WERI-Rb-1 (cell line): ENCODE measurements at places on chromosomes 12 and 14.

- no peak for DNase-seq
Measured at GRCh38 chr12:69986114-69986513, 161.1 kb downstream of the MYRFL start.

GRCh38 chr14:71733210-71733883 lies 198.9 kb upstream of the RGS6 start:
- DNase-seq: no peak

GRCh38 chr12:45833401-45833800 lies 103.9 kb downstream of the ARID2 start:
- DNase-seq: no peak

DNA sequence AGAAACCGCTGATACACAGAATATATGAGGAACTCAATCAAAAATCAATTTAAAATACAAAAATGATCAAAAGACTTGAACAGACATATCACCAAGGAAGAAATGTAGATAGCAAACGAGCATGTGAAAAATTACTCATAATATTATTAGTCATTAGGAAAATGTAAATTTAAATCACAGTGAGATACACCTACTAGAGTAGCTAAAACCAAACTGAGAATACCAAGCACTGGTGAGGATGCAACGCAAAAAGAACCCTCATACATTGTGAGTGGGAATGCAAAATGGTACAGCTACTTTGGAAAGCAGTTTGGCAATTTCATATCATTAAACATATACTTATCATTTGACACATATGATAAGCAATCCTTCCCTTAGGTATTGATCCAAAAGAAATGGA lies 101.1 kb upstream of the ST8SIA1 start:
- DNase-seq: no peak

DNA sequence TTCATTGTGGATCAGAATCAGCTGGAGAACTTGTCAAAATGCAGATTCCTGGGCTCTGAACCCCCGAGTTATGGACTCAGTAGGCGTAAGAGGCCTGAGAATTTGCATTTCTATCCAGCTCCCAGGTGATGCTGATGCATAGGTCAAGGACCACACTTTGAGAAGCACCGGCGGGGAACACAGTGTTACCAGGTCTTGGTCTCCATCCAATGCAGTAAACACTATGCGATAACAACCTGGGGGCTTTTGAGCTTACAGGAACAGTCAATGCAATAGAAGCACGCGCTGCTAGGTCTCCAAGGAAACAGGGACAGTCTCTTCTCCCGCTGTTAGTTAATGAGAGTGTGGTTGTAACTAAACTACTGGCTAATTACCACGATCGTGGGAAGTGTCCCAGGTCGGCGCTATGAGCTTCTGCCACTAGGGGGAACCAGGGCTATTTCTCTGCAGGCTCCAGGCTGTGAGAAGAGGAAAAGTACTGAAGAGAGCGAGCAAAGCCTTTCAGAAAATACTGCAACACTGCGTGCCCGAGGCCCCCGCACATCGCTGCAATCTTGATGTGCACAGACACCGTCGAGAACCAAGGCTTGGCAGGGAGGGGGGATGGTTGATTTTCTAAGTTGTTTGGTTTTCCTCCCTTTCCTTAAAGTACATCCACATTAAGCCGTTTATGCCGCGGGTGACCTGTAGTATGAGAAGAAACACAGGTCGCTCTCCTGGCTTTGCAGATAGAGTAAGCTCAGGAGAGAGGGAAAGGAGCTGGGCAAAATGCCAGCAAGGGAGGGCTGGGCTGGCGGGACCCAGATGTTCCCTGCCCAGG lies 52.0 kb upstream of the KCNA1 start:
- DNase-seq: peak; percentile 77

- no peak for DNase-seq
Measured at GRCh38 chr12:42421844-42422779, 96.1 kb downstream of the PPHLN1 start.

GRCh38 chr12:107845226-107845979 lies 70.9 kb downstream of the ASCL4 start:
- no peak for DNase-seq

- no peak for DNase-seq
Measured at GRCh38 chr14:51844081-51844881, 16.1 kb upstream of the GNG2 start.

DNA sequence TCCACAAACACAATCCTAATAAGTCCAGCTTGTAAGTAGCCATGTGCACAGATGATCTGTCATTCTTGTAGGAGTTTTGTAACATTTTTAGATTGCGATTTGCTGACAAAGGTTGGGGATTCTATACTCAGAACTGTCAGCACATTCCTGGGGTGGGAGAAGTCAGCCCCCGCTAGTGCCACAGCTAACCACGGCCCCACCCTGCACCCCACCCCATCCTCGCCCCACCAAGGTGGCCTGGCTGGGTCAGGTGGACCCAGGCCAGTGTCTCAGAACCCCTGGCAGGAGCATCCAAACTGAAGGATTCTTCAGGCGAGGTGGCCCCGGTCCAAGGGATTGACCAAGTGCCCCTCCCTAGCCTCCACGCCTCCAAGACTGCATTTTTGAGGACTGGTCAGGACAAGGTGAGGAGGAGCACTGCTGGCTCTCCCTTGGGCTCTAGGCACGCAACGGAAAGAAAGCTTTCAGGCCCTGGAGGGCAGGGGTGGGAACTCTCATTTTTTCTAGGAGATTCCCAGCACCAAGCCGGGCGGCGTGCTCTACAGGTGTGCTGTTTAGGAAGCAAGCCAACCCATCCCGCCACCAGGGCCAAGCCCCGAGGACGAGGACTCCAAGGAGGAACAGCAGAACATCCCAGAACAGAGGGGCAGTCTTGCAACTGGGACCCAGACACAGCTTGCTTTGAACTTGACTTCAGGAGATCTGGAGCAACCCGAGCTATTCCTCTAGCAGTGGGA lies 172.8 kb downstream of the BCL11B start:
- no peak for DNase-seq

DNA sequence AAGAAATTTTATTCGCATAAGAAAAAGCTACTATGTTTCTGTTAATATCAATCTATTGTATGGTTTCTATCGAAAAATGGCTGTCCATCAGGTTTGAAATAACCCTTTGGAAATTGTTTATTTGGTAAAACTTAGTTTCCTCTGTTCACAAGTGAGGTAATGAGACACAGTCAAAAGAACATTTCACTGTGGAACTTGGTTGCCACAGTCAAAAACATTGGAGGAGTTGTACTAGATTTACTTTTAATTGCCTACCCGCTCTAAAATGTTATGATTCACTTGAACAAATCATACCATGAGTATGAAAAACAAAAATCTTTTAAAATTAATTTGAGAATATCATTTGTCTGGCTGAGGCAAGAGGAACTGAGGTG lies 46.5 kb downstream of the ITPR2 start:
- DNase-seq: no peak

GRCh38 chr12:31362115-31362758 lies 36.3 kb upstream of the SINHCAF start:
- DNase-seq: peak; percentile 52

- DNase-seq: no peak
Measured at GRCh38 chr12:88529531-88530488, 50.5 kb downstream of the KITLG start.

DNA sequence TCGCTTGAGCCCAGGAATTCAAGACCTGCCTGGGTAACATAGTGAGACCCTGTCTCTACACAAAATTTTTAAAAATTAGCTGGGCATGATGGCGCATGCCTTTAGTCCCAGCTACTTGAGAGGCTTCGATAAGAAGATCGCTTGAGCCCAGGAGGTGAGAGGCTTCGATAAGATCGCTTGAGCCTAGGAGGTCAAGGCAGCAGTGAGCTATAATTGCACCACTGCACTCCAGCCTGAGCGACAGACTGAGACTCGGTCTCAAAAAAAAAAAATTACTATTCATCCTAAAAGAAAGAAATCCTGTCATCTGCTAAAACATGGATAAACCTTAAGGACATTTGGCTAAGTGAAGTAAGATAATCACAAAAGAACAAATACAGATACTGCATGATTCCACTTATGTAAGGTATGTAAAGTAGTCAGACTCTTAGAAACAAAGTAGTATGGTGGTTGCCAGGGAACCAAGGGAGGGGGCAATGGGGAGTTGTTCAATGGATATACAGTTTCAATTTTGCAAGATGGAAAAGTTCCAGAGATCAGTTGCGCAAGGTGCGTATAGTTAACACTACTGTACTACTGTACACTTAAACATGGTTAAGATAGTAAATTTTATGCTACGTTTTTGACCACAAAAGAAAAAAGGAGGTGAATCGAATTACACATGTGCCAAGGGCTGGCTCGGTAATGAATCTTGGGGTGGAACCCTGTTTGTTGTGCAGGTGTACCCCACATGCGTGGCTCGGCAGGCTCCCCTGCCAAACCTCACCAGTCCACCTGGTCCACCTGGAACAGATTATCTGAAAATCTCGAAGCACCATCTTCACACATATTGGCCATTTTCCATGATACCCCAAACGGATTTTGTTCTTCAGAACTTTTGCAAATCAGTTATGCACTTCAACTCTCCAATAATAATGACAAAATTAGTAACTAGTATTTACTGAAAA lies 18.3 kb upstream of the ATP2A2 start:
- no peak for DNase-seq

DNA sequence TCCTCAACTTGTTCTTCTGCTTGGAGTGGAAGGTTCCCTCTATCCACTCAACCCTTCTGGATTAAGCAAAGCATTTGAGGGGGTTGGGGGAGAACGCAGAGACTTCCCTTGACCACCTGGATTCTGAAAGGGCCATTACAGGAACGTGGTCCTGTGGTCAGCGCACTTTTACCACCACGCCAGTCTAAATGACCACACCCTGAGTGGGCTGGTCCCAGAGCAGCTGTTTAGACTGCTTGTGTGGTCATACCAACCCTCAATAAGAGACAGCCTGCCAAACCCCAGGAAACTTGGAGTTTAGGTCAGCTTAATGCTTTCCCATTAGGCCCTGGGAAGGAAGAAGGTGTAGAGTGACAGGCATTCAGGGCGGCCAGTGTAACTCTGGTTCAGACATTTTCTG lies 165.5 kb upstream of the ATP2B1 start:
- DNase-seq: no peak

- DNase-seq: no peak
Measured at GRCh38 chr14:101072945-101073597, 169.5 kb upstream of the RTL1 start.

GRCh38 chr12:77754086-77754485 lies 76.6 kb upstream of the NAV3 start:
- DNase-seq: peak; percentile 33

DNA sequence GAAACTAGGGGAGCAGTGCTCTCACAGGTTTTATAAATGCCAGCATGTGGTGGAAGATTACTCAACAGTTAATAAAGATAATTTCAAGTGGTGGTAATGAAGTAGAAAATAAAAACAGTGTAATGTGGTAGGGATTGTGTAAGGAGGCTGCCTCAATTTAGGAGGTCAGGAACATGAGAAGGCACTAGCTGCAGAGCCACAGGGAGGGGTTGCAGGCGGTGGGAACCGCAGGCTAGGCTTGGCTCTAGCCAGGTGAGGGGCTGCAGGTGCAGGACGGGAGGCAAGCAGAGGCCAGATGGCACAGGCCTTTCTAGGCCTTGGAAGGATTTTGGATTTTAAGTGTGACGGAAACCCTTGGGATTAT lies 768 bp downstream of the METTL25 start:
- DNase-seq: peak; percentile 16

DNA sequence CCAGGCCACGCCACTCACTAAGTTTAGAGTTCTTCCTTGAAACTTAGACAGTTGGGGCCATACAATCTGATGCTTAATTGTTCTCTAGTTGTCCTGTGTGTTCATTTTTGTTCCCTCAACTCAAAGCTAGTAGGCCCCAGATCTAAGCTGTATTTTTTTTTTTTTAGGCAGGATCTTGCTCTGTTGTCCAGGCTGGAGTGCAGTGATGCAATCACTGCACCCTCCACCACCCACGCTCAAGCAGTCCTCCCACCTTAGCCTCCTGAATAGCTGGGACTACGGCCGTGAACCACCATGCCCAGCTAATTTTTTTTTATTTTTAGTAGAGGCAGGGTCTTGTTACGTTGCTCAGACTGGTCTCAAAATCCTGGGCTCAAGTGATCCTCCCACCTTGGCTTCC lies 7.5 kb downstream of the TNFRSF1A start:
- DNase-seq: no peak

DNA sequence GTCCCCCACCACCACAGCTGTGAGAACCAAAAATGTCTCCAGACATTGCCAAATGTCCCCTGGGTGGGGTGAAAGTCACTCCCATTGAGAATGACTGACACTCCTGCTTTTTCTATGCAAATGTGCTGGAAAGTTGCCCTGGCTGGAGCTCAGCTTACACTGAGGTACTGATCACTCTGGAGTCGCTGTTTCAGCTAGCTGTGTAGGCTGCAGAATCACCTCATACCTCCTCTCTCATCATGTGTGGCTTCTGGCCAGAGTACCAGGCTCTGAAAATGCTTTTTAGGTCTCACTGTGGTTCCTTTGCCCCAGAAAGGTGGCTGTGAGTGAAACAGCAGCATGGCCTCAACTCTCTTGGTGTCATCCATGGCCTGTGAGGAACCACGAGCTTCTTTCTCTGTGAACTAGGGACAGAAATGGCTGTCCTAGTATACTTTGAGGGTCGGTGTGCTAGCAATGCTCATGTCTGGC lies 414.4 kb downstream of the DPF3 start:
- no peak for DNase-seq

DNA sequence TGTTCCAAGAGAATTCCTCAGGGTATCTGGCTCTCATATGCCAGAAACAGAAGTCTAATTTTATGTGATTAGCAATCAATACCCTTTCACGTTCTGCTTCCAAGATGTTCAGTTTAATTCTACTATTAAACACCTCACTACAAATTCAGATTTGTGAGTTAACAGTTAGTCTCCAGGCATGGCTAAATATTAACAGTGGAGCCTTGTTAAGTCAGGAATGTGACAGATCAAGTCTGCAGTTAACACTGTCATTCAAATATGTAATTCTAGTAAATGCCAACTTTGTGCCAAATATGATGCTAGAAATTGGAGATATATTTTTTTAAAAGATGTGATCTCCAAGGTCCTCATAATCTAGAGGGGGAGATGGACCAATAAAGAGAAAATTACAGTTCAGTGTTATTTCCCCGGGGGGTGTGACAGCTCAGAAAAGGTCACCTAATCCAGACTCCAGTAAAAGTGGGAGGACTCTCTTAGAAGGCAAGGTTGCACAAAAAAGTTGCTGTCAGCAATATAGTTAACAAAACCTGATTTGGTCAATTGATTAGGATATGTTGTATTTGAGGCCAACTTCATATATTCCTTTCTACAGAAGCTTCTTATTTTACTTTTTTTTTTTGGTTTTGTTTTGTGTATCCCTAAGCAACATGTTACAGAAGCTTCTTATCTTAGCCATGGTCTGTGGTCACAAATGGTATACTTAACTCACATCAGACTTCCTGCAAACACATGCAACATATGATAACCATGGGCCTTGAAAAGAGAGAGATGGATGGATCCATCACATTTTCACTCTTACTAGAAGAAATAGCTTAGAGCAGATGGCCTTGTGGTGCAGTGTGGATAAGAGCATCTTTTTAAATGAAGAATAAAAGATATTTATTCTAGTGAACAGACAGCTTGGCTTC lies 18.4 kb upstream of the RNU6-7 start:
- DNase-seq: no peak

GRCh38 chr12:105561546-105562198 lies 231.2 kb downstream of the C12orf75 start:
- DNase-seq: no peak
